ENCODE measurements at places on chromosomes 12 and 14.
A peak's percentile ranks its signal among the peaks of the same experiment; 100 is the strongest.

DNA sequence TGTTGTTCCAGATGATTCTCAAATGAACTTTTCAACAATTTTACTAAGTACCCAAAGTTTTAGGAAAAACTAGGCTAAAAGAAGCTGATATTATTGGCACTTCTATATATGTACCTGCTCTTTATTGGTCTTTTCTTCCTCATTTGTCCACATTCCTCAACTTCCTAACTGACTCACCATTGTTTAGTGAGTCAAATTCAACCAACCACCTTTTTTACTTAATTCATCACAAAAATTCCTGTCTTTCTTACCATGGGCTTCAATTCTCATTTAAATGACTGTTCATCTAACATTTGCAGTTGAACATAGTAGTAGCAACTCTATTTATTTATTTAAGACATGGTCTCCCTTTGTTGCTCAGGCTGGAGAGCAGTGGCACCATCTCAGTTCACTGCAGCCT, 47.6 kb upstream of the SLC2A13 start:
- no peak for DNase-seq

DNA sequence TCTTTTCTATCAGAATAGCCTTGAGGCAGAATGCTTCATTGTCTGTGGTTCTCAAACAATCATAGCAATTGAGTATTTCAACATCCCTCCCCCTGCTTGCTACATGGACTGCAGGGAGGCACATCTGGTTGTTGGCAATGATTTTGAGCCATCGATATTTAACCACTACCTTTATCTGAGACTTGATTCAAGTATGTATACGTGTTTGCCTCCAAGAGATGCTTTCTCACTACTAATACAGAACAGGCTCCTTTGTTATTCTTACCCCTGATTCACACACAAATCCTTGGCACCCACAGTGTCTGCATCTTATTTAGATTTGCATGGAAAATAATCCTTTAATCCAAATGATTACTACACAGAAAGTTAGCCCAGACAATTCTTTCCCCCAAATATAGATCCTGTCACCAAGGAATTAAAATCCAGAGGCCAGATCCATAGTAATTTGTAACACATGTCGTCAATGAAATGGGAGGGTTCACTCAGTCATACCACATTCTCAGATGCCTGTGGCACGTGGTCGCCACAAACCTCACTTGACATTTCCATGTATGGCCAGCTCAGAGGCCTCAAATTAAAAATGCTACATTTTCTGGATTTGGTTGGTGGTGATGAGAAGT, 199.3 kb downstream of the ITPR2 start:
- no peak for DNase-seq

GRCh38 chr12:75712223-75712622, 200.8 kb upstream of the KRR1 start:
- DNase-seq, result no peak

GRCh38 chr12:57620936-57621496, 9.8 kb downstream of the ARHGEF25 start:
- peak; percentile 68 for DNase-seq

- DNase-seq, result no peak
These were observed 106.3 kb downstream of the SPTSSA start for GRCh38 chr14:34355584-34356263.

DNA sequence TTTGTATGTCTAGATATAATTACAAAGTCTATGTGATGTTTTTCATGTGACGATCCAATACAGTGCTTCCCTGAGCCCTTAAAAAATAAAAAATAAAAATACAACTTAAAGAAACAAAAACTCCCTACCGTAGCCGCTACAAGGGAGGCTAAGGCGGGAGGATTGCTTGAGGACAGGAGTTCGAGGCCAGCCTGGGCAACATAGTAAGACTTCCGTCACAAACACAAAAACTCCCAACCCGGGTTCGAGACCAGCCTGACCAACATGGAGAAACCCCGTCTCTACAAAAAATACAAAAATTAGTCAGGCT, 669 bp upstream of the CDKN3 start:
- DNase-seq, result no peak

DNA sequence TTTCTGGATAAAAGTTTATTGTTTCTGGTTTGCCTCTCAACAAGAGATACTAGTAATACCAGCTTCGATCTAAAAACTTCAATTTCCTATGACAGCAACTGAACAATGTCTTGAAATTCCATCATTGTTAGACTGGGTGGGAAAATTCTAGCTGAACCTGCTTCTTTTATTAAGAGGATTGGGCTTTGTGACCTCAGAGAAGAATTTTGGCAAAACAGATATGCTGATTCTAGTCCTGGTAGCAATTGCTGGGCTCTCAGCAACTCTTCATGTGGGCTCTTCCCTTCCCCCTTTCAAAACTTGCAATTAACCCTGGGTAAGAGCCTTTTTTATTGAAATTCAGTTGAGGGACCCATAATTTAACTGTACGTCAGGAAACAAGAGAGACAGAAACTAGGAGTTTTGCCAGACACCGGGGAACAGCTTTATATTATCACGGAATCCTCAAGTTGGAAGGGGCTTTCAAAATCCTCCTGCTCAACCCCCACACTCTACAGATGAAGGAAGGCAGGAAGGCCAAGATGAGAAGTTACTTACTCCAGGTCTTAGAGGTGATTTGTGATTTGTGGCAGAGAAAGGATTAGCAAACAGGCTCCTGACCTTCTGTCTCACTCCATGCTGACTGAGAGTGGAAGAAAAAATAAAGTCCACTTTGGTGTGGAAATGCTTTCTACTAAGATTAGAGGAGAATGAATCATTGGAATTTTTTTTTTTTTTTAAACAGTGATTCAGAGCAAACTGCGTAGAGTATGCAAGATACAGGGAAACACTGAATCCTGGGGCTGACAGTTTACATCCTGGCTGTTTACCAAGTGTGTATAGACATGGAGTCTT, 239.0 kb upstream of the ATP2B1 start:
- DNase-seq, result no peak

- no peak for DNase-seq
These were observed 52.9 kb downstream of the PEBP1 start for GRCh38 chr12:118188690-118189371.

DNA sequence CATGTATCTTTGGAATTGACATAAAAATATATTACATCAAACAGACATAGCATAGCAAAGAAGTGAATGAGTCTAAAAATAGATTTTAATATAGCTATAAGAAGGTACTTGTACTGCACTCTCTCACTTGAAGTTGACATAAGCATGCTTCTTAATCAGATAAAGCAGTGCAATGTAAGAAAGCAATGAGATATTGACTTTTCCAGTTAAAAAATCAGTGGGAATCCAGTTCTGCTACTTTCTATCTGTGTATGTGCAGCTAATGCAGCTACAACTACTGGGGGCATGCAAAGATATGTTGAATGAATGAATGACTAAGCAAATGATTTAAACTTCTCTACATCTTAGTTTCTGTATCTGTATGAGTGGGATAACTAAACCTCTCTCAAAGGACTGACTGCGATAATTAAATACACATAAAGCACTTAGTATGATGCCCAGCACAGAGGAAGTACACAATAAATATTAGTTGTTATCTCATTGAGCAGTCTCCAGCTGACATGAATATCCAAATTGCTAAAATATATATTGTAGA, 10.3 kb downstream of the WASHC3 start:
- DNase-seq, result no peak

GRCh38 chr12:29546000-29546399, 48.5 kb upstream of the OVCH1 start:
- DNase-seq, result no peak

DNA sequence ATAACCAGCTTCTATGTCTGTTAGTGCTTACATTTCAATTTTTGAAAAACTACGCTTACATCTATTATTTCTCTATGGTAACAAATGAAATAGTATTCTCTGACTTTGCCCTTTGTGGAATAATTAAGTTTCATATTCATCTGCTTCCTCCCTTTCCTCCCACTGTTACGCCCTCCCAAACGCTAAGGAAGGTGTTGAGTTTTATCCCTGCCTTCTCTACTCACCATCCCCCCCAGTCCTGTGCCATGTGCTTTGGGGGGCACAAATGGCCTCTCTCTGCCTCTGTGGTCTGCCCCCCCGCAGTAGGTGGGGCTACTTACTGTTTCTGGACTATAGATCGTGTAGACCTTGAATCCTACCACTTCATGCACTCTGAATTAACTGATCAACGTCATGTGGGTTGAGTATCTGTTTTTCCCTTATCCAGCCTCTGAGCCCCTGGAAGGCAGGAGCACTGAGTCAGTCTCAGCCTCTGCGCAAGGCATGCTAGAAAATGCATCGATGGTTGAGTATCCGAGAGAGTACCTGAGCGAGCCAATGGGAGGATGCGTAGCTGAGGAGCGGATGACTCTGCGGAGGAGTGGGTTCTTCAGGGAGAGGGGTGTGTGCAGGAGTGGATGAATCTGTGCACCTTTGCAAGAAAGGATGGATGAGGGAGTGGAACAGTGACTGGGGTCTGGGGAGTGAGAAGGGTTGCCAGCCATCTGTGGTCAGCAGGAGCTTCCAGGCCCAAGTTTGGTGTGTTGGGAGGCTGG, 114.5 kb upstream of the RTL1 start:
- DNase-seq, result peak; percentile 22

DNA sequence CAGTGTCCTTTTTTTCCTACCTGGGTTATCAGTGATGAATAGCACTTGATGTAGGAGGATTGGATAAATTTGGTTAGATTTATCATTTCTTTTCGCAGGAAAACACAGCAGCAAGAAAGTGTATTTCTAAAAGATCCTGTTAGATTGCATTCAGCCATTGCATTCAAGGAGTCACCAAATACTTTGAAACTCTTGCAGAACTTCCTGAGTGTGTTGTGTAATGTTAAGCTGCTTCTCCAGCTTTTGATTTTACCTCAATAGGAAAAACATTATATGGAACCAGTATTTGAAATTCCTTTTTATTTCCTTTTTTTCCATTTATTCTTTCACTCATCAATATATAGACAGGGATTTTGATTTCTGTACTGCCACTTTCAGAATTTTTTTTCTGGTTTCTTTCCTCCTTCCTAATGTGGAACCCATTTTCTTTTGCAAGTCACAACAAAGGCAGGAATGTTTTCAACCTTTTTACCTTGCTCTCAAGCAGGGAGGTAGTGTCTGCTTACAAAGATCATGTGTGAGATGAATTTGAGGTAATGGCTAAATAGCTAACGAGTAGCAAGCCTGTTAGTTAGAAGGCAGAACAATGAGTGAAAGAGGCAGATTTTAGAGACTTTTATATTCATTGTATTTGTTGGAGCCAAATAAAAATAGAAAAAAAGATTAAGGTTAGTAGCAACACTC, 56.2 kb downstream of the PPHLN1 start:
- DNase-seq, result no peak

DNA sequence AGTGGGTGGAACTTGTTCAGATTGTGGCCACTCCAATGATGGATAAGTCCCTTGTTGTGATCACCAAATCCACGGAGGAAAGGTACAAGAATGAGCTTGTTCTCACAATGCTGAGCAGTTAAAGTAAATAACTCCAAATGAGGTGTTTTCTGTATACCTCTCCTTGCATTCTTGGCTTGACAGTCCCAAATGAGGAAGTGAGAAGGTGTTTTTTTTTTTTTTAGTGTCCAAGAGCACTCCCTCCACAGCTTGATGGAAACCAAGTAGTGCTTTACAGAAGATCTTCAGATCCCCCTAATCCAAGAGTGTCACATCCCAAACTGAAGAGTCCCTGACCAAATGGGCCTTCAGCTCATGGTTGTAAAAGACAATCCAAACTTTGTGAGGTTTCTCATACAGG, 153.6 kb downstream of the ATP23 start:
- no peak for DNase-seq

GRCh38 chr14:64654246-64654900, 49.9 kb upstream of the PLEKHG3 start:
- no peak for DNase-seq

- no peak for DNase-seq
These were observed 1.8 kb downstream of the GALNT6 start for GRCh38 chr12:51389302-51389999.

- no peak for DNase-seq
These were observed 96.2 kb upstream of the ALG10 start for GRCh38 chr12:33926095-33926494.

GRCh38 chr14:102770147-102771123, 6.8 kb upstream of the TRAF3 start:
- DNase-seq, result no peak

DNA sequence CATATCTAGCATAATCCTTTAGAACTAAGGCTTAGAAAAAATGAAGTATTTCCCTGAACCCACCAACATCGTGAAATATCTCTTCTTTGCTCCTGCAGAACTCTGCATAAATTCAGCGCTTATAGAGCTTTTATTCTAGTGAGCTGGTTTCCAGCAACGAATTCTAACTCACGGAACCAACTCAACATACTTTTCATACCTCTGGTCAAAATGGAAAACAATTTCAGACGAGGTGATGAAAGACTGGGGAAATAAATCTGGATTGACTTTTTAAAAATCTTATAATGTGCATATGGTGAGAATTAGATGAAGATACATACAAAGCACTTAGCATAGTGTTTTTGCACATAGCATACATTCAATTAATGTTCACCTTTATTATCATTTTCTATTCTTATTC, 62.6 kb upstream of the BBS10 start:
- DNase-seq, result no peak

DNA sequence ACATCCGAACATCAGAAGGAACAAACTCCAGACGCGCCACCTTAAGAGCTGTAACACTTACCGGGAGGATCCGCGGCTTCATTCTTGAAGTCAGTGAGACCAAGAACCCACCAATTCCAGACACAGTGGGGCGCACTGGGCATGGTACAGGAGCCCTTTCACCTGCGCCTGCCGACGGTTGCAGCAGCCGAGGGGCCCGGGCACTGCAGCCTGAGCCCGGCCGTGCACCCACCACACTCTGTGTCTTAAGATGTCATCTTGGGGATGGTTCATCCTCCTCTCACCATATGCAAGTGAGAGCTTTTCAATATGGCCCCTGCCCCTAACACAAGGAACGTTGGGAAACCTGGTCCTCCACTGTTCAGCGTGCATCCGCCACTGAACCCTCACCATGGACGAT, 288.3 kb downstream of the TTC8 start:
- no peak for DNase-seq

- peak; percentile 20 for DNase-seq
These were observed 26.1 kb downstream of the SERPINA11 start for GRCh38 chr14:94426526-94426925.

Data from ecto neural progenitor cell (in vitro differentiated cells).